ENCODE measurements at places on chromosomes 5 and 9. TPM values are rescaled to one million over a fixed set of nuclear protein-coding genes. Genes with fewer than 3 reads are reported as not detected.

- DNase-seq, result no peak
These were observed 40.1 kb downstream of the PHAX start for GRCh38 chr5:126640866-126641265.

- no peak for DNase-seq
These were observed 9.8 kb upstream of the PCDHB1 start for GRCh38 chr5:141041427-141041785.

DNA sequence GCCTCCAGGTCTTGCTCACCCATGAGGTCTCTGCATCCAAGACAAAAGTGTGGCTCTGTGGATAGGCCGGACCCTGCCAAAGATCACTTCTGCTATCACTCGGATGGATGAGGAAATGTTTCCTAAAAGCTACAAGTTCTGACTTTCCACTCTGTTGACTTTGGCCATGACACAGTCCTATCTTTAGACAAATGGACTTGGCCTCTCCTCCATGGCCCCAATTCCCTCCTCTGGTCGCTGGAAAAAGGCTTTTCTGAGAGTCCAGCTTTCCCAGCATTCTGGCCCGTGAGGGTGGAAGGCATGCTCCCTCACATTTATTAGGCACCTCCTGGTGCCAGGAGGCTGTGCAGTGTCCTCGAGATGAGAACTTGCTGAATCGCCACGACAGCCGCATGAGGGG is 83.1 kb downstream of the COL27A1 start:
- DNase-seq, result peak; percentile 45

GRCh38 chr5:40206030-40206429 is 473.7 kb upstream of the PTGER4 start:
- no peak for DNase-seq

- no peak for DNase-seq
These were observed 112.5 kb upstream of the ZNF366 start for GRCh38 chr5:72619677-72620076.

- DNase-seq, result no peak
These were observed 101.8 kb downstream of the FGF18 start for GRCh38 chr5:171521219-171521633.

DNA sequence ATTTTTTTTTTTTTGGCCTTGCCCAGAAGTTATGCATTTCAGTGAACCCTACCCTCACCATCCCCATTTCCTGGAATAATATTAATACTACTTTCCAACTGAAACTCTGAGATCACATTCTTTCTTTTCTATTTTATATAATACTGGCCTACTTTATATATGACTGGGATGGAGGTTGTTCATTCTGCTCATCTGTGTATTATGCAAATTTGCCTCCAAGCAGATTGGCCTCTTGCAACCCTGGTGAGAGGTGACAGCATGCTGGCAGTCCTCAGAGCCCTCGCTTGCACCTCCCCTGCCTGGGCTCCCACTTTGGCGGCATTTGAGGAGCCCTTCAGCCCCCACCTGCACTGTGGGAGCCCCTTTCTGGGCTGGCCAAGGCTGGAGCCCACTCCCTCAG is 35.4 kb downstream of the CDKN2A start:
- no peak for DNase-seq

DNA sequence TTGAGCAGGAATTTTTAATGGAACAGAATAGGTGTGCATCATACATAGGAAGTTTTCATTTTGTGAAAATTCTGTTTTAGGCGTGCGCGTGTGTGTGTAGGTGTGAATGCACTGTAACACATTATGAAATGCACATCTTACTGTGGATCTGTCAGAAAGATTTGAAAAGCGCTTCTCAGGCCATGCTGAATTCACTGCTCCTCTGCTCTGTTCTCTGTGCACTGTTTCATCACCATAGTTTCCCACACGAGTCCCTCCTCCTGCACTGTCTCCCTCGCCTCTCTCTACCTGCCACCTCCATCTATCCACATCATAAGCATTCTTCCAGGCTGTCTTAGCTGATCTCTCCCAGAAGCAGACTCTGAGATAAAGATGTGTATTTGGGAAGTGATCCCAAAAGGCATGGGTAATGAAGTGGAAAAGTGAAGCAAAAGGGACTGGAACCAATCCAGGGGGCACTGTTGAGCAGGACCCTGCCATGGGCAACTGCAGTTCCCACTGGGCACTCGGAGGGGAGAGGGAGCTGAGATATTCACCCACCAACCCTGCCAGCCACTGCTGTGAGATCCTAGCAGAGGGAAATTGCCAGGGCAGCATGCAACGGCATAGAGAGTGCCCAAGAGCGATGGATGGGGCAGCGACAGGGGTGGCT is 65.9 kb downstream of the GABBR2 start:
- DNase-seq, result no peak

DNA sequence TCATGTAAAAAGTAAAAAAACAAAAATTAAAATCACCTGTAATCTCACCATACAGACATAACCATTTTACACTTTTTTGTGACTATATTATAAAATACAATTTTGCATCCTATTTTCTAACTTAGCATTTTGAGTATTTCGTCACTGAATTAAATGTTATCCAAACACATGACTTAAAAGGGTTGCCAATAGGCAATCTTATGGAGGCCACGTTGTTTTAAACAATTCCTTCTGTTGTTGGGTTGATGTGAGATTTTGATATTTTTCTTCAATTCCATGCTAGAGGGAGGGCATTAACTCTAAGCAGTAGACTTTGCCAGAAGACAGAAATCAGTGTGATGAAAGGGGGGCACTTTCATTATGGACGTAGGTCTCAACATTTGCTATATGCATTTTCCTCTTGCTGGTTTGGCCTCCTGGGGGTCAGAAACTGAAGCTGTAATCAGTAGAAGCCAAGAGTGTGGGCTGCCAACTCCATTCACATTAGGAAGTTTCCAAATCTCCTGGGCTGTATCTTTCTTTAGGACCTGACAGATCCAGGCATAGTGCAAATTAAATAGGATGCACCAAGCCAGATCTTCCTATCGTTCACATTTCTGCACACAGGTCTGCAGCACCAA is 614.2 kb upstream of the CLINT1 start:
- no peak for DNase-seq

The KIAA0825 gene
- 2.2 TPM for total RNA-seq

The PRDM9 gene
- not detected for total RNA-seq

Data from left ventricle myocardium inferior (tissue), 1 donor.